ENCODE measurements at places on chromosomes 12 and 14.

GRCh38 chr12:51905471-51906429 is 1.6 kb upstream of the ACVRL1 start:
- no peak for DNase-seq

DNA sequence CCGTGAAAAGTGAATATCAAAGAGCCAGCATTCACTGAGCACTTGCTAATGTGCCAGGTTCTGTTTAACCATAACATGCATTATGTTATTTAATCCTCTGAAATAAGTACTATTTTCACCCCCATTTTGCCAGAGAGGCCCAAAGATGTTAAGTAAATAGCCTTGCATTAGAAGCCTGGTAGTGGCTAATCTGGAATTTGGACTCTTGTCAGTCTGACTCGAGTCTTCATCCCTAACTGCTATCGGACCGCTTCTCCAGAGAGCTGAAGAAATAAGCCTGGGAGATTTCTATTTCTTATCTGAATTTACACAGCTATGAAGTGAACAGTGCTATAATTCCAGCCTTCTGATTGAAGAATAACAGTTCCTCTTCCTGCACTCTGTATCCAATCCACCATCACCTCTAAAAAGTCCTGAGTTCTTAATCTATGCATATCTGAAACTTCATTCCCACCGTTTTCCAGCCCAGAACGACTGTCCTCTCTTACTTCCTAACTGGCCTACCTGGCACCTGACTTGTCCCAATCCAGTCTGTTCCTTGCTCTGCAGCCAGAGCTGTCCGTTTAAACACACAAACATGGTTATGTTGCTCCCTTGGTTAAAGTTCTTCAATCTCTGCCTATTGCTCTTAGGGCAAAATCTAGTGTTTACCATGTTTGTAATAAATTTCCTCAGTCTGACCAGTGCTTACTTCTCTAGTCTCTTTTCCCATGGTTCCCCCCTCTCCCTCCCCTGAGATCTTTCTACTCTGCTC is 2.3 kb downstream of the POLR3B start:
- DNase-seq: no peak

GRCh38 chr14:76940021-76940760 is 88.3 kb downstream of the IRF2BPL start:
- no peak for DNase-seq

- no peak for DNase-seq
Measured at GRCh38 chr14:61620130-61620946, 75.0 kb upstream of the HIF1A start.
